ENCODE measurements at places on chromosomes 6 and 20. TPM values are rescaled to one million over a fixed set of nuclear protein-coding genes. Genes with fewer than 3 reads are reported as not detected.

RNF5 gene
- total RNA-seq: 47.7 TPM

STMND1 gene
- not detected for total RNA-seq

RBPJL gene
- not detected for total RNA-seq

PRSS16 gene
- 3.9 TPM for total RNA-seq

C2 gene
- 8.9 TPM for total RNA-seq

FKBP5 gene
- 65.5 TPM for total RNA-seq

SLC16A10 gene
- 10.0 TPM for total RNA-seq

EPB41L1 gene
- 400 TPM for total RNA-seq
